Cardiac septum (tissue), 1 donor: ENCODE measurements at places on chromosomes 3 and 15. TPM values are rescaled to one million over a fixed set of nuclear protein-coding genes. Genes with fewer than 3 reads are reported as not detected.

Gene THUMPD3
- 53.5 TPM for total RNA-seq

Gene CLDN11
- 2.9 TPM for total RNA-seq

Gene GRK7
- total RNA-seq, result 0.08 TPM

DNA sequence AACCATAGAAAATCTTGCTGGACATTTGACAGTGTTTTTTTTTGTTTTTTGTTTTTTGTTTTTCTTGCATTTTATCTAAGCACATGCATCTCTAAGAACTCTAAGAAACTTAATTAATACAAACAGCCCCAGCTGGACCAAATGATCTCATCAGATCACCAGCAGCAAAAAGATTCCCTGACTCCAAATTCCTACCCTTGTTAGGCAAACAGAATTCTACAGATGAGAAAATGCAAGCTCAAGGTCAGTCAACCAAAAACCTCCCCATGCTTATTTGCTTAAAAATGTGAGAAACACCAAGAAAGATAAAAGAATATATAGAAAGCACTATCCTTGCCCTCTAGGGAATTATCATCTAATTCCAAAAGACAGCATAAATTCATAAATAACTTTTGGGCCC, 65.4 kb downstream of the FOXP1 start:
- DNase-seq, result no peak

GRCh38 chr3:13530241-13531009, 18.5 kb upstream of the FBLN2 start:
- DNase-seq, result no peak

DNA sequence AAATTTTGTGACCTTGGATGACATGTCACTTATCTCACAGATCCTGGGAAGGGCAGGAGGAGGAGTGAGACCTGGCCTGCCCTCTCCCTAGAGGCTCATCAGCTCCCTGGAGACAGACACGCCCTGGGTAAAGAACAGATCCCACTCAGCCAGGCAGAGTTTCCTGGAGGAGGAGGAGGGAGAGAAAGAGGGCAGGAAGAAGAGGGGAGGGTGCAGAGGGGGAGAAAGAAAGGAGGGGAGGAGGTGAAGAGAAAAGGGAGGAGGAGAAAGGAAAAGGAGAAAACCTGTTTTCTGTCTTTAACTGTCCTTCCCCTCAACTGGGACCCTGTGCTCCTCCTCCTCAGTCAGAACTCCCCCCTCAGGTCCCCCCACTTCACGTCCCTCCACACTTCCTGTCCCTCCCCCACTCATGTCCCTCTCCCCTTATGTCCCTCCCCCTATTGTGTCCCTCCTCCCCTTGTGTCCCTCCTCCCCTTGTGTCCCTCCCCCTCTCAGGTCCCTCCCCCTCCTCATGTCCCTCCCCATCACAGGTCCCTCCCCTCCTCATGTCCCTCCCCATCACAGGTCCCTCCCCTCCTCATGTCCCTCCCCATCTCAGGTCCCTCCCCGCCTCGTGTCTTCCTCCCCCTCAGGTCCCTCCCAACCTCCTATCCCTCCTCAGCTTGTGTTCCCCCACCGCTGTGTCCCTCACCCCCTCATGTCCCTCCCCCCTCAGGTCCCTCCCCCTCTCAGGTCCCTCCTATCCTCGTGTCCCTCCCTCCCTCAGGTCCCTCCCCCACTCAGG, 52.3 kb upstream of the CGNL1 start:
- DNase-seq, result no peak

- no peak for DNase-seq
These were observed 62.1 kb upstream of the SPRED1 start for GRCh38 chr15:38190501-38190900.
